ENCODE measurements at places on chromosomes 5 and 9.

GRCh38 chr5:135007749-135008363 is 26.2 kb downstream of the PITX1 start:
- DNase-seq, result no peak

- DNase-seq, result no peak
These were observed 142.9 kb upstream of the SLC30A5 start for GRCh38 chr5:68950930-68951329.

- DNase-seq, result no peak
These were observed 55.9 kb upstream of the CDKN2B start for GRCh38 chr9:22064957-22065356.

GRCh38 chr5:132019857-132020555 is 8.5 kb upstream of the ACSL6 start:
- peak; percentile 56 for DNase-seq

DNA sequence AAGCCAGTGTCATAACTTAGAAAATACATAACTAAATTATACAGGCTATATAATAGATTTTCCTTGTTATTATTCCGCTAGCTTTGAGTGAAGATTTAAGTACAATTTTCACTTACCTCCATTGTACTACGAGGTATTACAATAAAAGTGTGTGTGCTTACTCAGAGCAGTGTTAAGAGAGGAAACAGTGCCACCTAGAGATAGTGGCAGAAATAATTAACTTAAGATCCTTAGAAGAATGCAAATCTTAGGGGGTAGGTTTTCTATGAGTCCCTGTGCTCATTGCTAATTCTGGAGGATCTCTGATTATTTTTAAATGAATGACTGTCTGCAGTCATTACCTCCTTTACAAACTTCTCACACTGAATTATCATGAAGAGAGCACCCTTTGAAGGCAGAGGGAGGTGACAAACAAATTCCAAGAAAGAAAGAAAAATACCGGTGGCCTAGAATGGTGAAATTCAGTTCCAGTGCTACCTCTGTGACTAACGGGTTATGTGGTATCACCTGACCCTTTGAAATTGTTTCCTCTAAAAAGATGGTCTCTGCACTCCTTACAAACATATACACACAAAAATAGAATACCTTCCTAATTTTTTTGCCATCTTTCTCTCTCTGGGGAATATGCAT is 379.8 kb downstream of the TRIM36 start:
- DNase-seq, result no peak

GRCh38 chr9:38096238-38096805 is 27.3 kb upstream of the SHB start:
- no peak for DNase-seq

GRCh38 chr9:79129865-79130480 is 441.8 kb upstream of the TLE4 start:
- no peak for DNase-seq

- DNase-seq, result no peak
These were observed 132.4 kb downstream of the MCTP1 start for GRCh38 chr5:95152535-95152934.

GRCh38 chr5:50445296-50445949 is 4.3 kb upstream of the EMB start:
- no peak for DNase-seq

- no peak for DNase-seq
These were observed 1118.6 kb upstream of the CDH9 start for GRCh38 chr5:28156981-28157380.

DNA sequence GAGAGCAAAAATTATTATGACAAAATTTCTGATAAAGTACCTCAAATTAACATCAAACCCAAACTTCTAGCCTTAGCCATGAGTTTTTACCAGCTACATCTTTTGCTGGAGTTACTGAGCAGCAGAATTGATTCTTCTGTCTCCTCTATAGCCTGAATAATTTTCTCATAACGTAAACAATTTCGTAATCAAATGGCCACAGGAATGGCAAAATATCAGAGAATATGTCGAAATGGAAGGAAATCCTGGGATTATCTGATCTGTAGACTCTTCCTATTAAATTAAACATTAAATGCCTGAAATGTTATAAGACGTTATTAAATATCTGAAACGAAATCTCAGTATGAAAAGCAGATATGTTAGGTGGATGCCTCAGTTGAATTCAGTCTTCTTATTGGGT is 41.1 kb downstream of the LURAP1L start:
- DNase-seq, result no peak

DNA sequence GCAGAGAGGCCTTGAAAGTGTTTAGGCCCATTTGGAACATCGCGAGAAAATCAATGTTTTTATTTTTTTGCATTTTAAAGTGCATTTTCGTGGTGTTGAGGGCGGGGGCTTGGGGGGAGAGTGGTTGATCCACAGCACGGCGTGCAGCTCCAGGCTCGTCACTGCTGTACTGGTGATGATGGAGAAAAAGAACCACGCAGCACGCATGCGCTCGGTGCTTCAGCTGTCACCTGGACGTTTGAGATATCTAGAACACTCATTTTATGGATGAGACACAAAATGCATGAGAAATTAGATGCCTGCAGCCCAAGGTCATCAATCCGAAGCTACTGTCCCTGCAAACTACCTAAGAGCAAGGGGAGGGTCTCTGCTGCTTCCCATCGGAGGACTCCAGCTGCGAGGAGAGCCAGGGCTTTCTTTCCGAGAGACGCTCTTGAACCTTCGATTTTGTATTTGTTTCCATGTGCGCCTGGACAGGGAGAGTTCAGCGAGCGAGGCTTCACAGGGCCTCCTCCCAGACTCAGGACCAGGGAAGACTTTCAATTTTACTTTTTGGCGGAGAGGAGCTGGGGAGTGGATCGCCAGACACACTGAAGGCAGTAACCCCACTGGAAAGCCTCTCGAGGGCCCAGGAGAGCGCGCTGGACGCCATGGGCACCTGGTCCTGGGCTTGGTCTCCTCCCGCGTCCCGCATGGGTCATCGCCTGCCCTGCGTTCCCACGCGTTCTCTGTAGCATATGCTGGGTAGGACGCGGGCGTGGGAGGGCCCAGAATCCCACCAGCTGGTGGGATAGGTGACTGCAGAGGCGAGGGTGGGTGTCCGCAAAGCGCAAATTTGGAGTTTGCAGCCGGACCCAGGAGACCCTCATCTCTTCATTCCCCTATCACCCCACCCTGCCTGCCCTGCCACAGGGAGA is 2.5 kb downstream of the DMRT2 start:
- DNase-seq, result no peak

- DNase-seq, result no peak
These were observed 40.5 kb upstream of the FAM81B start for GRCh38 chr5:95350631-95351030.

DNA sequence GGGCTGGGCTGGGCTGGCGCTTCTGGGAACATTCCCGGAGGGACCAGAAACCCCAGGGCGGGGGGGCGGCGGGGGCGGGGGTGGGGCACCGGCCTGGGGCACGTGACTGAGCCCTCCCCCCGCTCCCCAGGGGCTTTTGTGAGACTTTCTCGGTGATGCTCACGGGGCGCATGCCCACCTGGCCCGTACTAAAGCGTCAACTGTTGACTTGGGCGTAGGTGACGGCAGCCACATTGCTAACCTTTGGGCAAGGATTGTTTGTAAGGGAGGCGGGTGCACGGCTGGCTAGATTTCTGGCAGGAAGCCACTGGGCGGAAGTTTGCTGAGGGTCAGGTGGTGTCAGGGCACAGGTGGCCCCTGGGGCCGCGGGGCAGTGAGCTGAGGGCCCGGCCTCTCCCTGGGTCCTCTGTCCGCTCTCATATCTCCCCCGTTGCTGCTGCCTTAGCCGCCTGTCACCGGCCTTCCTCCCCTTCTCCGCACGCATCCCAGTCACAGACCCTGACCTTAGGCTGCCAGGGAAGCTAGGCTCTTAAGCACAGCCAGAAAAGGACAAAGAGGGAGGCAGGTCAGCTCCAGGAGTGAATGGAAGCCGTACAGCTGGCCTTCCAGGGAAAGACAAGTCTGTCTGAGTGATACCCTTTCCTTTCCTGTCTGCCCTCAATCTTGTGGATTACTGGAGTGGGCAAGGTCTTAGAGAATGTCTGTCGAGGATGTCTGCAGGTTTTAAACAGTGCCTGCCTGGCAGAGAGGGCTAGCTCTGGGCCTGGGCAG is 812 bp downstream of the CACFD1 start:
- DNase-seq, result no peak

DNA sequence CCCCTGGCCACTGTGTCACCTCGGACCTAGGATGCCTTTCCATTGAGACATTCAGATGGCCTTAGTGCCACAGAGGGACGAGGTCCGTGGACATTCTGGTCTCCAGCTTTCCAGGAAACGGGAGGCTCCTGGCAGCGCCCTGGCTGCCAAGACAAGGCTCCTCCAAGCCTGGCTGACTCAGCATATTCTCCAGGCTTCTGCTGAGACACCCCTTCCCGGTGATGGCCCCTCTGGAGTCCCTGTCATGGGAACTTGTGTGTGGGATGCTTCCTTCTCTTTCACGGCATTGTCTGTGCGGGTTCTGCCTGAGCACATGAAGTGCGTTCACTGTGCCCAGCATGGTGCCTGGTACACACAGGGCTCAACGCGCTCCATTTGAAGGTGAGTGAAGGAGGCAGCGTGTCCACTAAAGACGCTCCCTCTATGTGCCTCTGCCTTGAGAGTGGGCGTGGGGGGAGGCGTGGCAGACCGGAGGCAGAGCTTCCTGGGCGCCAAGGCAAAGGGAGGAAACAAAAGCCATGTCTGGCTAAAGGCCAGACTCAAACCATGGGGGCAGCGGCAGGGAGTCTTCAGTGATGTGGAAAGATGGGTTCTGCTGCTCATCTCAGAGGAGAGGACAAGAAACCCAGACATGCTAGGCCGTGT is 46.4 kb upstream of the PRRC2B start:
- no peak for DNase-seq

DNA sequence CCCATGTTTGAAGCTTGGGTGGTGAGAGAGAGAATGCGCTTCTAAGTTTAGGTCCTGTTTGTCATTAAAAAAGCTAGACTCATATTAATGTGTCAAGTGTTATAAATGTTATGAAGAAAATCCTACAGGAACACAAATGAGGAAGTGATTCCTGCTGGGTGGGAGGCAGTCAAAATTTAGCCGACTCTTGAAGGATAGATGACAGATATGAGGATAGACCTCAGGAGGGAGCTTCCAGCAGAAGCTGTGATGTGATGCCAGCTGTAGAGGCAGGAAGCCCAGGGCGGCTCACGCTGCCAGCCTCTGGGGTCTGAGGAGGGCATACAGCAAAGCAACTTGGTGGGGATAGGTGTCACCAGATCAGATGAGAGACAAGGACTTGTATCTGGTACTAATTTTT is 74.7 kb upstream of the ADAMTS16 start:
- DNase-seq, result no peak

DNA sequence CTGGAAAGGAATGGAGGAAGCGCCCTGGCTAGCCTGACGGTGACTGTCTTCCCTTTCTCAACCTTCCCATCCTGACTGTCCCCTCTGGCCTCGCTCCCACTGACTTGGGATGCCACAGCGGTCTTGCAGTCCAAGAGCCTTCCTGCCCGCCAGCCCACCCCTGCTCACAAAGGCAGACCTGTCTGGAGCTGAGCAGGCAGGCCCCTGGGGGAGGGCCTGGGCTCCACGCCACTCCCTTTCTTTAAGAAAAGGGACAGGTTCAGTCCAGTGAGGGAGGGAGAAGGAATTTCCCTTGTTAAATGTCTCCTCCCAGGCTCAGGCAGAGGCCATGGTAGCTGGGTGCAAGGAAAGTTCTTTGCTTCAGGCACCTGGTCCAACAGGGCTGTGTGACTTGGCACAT is 18.1 kb downstream of the FGF1 start:
- no peak for DNase-seq

- no peak for DNase-seq
These were observed 602.6 kb upstream of the ADAMTS16 start for GRCh38 chr5:4537489-4537888.

GRCh38 chr5:137075163-137075970 is 423.8 kb downstream of the SPOCK1 start:
- no peak for DNase-seq

DNA sequence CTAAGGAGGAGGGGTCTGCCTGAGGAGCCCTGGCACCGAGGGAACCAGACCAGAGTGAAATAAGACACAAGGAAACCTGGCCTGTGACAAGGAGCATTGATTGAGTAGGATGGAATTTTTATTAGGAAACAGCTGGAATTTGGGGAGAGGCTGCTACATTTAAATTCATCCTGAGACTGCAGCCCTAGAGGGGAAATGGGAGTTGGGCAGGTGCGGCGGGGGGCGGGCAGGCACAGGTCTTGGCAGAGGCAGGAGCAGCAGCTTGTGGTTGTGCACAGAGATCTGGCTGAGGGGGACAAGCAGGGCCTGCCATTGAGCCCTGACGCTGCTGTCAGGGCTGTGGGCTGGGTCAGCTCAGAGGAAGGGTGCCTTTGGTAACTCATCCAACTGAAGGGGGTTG is 71.6 kb downstream of the PCDH1 start:
- DNase-seq, result no peak

DNA sequence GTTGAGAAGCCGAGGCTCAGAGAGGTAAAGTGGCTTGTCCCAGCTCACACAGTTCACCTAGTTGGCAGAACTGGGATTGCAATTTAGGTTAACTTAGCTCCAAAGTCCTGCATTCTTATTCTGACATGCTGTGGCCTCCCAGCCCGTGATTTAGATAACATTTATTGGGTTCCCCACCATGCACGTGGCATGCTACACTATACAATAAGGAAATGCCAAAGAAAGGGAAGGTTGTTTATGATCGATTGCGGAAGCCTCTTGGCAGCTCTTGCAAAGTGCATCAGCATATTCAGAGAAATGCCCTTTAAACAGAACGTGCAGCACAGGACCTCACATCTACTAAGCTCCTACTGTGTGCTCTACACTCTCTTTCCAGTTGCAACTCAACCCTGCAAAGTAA is 3.2 kb downstream of the NEURL1B start:
- no peak for DNase-seq

DNA sequence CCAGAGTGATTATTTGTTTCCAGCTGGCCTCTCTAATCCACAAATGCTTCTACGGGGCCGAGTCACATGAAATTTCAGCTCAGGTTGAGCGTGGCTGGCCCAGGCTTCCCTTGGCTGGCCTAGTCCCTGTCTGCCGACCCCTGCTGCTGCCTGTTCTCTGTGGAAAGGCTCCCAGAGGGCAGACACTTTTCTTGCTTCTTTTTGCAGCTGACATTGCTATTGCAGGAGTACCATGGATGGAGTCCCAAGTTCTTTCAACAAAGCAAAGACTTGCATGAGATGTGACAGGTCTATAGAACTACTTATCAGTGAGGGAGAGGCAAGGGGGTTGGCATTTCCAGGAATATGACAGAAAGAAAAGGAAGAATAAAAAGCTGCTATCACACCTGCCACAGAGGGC is 287.4 kb upstream of the ARRDC3 start:
- DNase-seq, result no peak

DNA sequence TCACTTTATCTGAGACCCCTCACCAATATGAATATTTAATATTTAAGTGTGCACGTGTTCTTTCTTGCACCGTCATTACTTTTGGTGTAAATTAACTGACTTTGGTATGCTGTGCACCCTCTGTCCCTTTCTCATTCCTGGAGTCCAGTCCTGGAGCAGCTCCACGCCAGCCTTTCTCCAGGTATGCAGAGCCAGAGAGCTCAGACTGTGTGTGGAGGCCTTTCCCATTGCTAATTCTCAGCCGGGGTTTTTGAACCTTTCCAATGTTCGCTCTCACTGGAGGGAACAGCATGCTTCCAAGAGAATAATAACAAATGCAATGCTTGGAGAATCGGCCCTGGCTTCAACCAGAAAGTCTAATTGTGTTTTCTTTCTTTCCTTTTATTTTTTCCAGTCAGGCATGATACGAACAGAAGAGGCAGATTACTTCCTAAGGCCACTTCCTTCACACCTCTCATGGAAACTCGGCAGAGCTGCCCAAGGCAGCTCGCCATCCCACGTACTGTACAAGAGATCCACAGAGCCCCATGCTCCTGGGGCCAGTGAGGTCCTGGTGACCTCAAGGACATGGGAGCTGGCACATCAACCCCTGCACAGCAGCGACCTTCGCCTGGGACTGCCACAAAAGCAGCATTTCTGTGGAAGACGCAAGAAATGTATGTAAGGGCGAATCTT is 41.7 kb downstream of the ADAMTS16 start:
- DNase-seq, result no peak

Data from activated naive CD8-positive, alpha-beta T cell treated with anti-CD3 and anti-CD28 coated beads, Interleukin-2, amount 50 U/mL, for 16 hours (primary cell).